ENCODE measurements at places on chromosomes 4 and X.
A peak's percentile ranks its signal among the peaks of the same experiment; 100 is the strongest.

DNA sequence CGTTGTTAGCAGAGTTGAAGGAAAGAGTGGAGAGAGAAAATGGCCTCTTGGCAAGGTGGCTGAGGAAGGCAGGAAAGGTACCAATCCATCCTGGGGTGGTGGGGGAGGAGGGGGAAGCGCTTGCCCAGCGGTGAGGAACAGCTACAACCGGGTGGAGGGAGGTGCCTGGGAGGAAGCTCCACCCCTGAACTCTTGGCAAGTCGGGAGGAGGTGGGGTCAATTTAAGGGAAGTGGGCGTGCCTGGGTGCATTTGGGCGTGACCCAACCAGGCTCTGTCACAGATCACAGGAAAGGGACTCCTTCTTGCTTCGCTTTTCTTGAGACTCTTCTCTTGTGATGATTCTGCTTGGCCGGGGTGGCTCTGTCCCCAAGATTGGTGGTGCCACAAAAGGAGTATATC, 41.7 kb downstream of the BCORL1 start:
- DNase-seq, result peak; percentile 31

DNA sequence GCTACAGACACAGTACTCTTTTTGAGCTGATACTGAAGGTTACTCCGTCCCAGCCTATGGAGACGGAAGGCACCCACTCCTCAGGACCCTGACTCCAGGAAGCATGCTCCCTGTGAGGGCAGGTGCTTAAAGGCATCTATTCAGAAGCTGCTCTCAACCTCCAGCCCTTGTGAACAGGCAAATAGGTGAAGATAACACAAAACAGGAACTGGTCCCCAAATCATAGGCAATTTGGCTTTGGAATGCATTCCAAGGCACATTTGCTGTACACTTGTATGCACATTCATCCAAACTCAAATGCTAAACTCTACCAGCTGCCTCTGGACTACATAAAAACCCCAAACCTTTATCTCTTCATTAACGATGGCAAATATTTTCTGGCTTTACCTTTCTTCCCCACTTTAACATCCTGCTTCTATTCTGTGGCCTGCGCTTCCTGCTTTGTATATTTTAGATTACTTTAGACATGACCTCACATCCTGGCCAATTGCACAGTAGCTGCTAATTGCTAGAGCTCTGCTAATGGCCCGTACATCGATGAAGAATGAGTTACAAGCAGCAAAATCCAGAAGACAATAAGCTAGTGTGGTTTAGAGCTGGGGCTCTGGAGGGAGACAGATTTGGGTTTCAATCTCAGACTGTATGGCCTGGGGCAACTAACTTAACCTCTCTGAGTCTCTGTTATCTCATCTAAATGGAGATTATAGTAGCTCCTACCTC, 3.2 kb downstream of the SEL1L3 start:
- no peak for DNase-seq

- DNase-seq, result no peak
Measured at GRCh38 chr4:14897217-14897616, 105.1 kb upstream of the CPEB2 start.

DNA sequence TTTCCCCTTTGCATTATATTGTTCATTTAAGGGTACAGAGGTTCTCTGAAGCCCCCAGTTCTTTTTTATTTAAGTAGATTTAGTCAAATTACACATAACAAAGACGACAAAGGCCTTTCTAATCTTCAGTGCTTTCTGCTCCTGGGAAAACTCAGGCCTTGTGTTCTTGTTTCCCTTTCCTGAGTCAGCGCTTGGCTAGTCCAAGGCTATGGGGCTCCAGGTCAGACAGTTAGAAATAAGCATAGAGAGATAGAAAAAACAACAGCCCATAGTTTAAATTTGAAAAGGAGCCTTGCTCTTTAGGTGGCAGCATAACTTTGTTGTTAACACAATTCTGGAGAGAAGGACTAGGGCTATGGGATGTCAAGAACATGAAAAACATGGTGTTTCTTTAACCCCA, 97.3 kb downstream of the PPP1R2C start:
- peak; percentile 14 for DNase-seq

- no peak for DNase-seq
Measured at GRCh38 chr4:37936889-37937498, 23.2 kb upstream of the PTTG2 start.

DNA sequence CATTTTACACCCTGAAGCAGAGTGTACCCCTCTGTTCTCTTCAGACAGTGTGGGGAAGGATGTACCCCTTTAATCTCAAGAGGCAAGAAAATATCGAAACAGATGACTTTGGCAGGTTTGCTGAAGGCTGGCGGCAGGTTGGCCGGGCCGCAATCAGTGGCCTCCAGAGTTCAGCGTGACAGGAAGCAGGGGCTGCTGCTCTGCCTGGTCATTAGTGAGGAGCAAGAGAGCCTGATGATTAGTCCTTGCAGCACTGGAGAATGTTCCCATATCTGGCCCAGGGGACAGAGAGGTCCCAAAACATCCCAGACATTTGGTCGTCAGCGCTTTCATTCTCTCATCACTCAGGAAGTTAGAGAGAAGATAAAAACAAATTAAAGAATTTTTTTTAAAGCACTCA, 352.8 kb downstream of the SPRY1 start:
- DNase-seq, result no peak

GRCh38 chr4:116926631-116927295, 158.6 kb downstream of the TRAM1L1 start:
- DNase-seq, result no peak

DNA sequence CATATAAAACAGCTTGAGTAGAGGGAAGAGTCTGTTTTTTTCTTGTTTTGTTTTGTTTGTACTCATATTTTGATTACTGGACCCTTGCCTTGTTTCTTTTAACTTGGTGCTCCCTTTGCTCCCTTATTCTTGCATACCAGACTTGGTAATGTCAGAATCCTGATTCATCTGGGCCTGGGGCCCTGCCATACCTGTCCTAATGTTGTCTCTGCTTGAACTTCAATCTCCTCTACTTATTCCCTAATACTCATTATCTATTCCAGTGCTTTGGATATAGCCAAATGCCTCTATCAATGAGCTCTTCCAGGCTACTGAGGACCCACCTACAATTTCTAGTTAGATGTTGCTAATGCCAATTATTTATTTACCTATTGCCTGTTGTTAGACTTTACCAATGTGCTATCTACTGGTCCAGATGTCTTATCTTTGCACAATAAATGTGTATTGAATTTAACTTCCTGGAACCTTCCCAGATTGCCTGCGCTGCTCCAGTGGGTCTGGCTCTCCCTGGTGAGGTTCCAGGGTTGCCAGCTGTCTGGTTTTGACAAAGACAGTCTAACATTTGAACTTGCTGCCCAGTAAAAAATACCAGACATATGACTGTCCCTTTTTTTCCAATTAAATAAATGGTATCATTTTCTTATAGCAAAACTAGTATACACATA, 64.4 kb upstream of the ACSL4 start:
- no peak for DNase-seq

DNA sequence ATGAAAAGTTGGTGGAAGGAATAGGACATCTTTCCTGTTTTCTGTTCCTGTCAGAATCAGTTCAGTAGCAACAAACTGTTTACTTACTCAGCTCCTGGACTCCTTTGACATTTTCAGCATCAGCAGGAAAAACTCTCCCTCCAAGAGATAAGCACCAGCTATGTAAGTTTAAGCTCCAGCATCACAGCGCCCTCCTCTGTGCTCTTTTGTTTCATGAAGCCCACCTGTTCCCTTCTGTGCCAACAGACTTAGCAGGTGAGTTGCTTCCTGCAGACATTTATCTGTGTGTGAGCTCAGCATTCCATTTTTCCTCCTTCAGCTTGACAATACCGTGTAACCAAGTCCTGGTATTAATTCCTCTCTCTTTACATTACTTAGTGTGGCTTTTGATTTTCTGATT, 644.1 kb upstream of the AGA start:
- DNase-seq, result no peak

DNA sequence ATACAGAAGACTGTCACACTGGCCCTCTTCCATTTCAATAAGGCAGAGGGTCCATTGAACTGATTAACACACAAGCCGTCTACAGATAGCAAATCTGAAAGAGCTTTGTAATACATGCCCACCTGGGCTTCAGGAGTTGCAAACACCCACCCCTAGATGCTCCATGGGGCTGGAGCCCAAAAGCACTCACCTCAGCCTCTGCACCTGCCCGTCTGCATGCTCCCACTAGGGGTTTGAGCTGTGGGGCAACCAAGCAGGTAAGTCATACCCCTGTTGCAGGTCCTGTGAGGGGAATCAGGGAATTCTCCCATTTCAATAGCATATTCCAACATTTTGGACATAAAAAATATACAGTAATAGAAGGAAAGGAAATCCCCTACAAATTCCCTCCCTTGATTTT, 243.0 kb upstream of the KCNIP4 start:
- no peak for DNase-seq

- peak; percentile 11 for DNase-seq
Measured at GRCh38 chrX:28847423-28847822, 260.2 kb downstream of the IL1RAPL1 start.

- DNase-seq, result peak; percentile 18
Measured at GRCh38 chr4:108117418-108118182, 51.1 kb downstream of the LEF1 start.

GRCh38 chr4:129377131-129377845, 281.3 kb downstream of the C4orf33 start:
- DNase-seq, result peak; percentile 40

DNA sequence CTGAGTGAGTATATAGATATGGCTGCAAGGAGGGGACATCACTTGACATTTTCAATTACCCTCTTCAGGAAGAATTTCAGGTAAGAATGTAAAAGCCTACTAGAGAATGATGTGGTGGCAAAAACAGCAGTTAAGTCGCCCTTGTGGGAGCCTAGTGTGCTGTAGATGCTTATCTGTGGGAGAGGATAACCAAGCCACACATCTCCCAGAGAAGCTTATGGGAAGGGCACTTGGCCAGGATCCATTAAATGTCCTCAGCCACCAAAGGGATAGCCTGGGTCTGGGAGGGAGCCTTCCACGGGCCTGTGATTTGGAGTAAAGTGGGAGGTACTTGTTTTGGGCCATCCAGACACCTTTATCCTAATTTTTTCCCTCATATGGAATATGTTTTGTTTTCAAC, 41.3 kb upstream of the BCLAF3 start:
- DNase-seq, result no peak

- DNase-seq, result peak; percentile 75
Measured at GRCh38 chr4:183398298-183399125, 45.9 kb upstream of the CDKN2AIP start.

- no peak for DNase-seq
Measured at GRCh38 chr4:39730072-39730471, 32.1 kb downstream of the UBE2K start.

GRCh38 chr4:139770361-139770760, 104.7 kb downstream of the MGST2 start:
- no peak for DNase-seq

GRCh38 chrX:51456814-51457213, 39.6 kb downstream of the NUDT11 start:
- peak; percentile 3 for DNase-seq

GRCh38 chr4:17941731-17942130, 79.8 kb downstream of the LCORL start:
- DNase-seq, result peak; percentile 39

- DNase-seq, result no peak
Measured at GRCh38 chr4:52016981-52017380, 3.2 kb downstream of the LRRC66 start.

DNA sequence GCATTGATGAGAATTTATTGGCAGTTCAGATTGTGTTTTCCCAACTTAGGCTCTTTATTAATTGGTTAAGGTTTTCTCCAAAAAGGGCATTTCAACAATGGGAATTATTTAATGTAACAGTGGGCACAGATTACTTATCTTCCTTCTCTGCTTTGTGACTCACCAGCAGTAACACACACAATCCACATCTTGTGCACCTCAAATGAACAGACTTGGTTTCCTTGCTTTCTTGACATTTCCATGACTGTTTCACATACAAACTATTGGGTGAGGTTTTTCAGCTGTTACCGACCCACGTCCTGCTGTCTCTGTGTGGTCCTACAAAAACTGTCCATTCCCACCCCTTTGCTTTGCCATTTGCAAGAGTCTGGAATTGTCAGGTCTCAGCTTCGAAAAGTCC, 38.1 kb downstream of the CCNI start:
- no peak for DNase-seq

DNA sequence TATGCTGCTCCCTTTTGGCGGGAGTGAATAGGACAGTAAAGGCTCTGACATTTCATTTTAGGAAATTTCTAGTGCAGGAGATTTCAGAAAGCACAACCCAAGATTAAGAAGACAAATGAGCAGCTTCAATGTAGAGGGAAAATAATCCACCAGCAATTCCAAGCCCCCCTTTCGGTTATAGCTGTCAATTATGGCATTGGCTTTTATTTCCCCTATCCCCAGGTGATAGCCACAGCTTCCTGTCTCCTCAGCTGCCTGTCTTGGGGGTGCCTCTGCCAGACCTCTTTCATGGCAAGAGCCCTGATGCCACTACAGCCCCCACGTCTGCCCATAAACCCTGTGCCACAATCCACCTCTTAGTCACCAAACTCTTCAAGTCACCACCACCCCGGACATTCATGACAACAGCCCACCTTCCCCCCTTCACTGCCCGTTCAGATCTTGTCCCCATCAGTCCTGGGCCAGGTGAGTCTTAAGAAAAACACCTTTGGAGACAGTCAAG, 48.4 kb upstream of the CLNK start:
- DNase-seq, result no peak

DNA sequence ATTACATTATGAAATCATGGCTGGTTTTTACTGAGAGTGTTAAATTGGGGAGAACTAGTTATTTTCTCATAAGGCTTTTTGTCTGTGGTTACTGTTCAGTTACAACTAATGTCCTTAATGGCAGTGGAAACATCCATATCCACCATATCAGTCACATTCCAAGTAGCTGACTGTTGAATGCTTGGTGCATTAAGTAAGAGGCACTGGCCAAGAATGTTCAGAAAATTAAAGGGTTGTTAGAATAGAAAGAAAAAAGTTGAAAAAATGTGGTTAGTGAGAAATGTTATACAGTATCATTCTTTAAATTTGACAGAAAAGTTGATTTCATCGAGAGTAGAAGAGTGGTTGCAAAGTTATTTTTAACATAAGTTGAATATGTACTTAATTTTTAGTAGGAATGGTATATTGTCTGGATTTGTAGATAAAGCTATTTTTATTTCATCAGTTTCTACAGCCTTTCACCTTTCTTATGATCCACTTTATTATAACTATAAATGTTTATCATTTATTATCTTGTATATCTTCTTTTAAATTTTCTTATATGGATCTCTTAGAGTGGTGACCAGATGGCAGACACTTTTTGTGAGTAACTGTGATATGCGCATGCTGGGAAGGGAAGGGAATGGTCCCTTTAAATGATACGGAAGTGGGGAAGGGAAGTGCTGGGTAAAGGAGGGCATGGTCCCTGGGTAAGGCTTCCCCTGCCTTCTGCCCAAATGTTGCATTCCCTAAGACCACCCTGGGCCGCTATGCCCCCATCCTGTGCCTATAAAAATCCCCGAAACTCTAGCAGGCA, 2407.1 kb downstream of the ARAP2 start:
- DNase-seq, result peak; percentile 96

DNA sequence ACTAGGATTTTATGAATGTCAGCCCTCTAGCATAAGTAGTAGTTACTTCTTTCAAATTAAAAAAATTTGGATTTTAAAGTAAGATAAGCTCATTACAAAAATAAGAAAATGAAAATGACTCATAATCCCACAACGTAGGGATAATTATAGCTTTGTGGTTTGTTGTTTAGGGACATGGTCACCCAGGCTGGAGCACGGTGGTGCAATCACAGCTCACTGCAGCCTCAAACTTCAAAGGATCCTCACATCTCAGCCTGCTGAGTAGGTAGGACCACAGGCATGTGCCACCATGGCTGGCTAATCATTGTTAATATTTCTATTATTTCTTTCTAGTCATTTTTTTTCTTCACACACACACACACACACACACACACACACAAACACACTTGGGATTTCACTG, 57.6 kb downstream of the PLAC1 start:
- peak; percentile 73 for DNase-seq

Measured in fibroblast of upper back skin (primary cell).